ENCODE measurements at places on chromosomes 2 and 18. TPM values are rescaled to one million over a fixed set of nuclear protein-coding genes. Genes with fewer than 3 reads are reported as not detected.

The CIB4 gene
- total RNA-seq = 1.3 TPM

The REG1B gene
- 4.0 TPM for total RNA-seq

The TNFAIP6 gene
- 6.0 TPM for total RNA-seq

The AFG3L2 gene
- 39.5 TPM for total RNA-seq

The VSNL1 gene
- total RNA-seq = 1.9 TPM

The MPHOSPH10 gene
- total RNA-seq = 24.7 TPM

The ACMSD gene
- 0.12 TPM for total RNA-seq

The NETO1 gene
- not detected for total RNA-seq

Measured in lung (tissue), 17 donors.